ENCODE measurements at places on chromosomes 7 and 10.

DNA sequence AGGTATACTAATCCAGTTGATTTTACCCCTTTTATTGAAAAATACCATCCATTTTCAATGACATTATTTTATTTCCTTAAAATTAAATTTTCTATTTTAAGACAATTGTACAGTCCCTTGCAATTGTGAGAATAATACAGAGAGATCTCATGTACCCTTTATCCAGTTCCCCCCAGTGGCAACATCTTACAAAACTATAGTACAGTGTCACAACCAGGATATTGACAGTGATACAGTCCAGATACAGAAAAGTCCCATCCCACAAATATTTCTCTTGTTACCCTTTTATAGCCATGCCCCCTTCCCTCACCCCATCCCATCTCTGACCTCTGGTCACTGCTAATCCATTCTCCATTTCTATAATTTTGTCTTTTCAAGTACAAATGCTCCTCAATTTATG is 18.5 kb downstream of the ELFN1 start:
- DNase-seq, result no peak

DNA sequence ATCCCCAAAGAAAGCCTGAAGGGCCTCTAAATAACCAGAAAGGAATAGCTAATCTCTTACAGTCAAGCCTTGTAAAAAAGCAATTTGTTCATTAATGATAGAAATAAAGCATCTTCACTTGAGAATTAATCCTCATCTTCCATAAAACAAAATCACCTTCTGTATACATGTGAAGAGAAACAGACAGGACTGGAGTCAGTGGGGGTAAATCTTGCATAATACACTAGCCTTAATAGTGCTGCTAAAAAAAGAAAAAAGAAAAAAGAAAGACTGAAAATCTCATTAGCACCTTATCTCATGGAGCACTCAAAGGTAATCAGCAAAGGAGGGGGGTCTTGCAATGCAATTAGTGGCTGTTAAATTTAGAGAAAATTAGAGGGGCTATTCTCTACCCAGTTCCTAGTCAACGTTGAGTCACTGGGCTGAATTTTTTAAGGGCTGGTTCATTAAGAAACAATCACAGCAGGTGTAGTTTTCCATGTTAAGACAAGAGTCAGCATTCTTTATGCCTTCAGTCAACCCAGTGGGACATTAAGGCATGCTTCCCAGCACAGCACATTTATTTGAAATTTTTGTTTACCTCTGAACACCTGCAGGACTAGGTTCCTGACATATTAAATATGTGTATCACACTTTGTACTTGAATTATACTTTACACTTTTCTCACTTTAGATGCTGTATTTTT is 1455.7 kb upstream of the CELF2 start:
- no peak for DNase-seq

GRCh38 chr10:112539340-112539739 is 92.3 kb downstream of the VTI1A start:
- no peak for DNase-seq

DNA sequence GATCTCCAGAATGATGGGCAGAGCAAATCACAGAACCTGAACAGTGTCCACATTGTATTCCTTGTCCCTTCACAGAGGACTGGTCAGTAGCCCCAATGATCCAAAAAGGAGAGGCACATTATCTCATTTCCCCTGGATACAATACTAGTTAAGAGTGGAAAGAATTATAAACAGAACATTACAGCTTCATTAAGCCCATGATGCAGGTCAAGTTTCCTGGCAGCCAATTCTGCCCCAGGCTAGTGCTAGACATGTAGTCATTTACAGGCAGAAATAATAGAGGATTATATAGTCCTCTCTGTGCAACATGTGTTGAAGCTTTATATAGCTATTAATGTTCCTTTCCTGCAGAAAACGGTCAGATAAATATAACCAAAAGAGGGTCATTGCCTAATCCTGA is 124.3 kb upstream of the WNT16 start:
- no peak for DNase-seq

GRCh38 chr7:8136051-8136730 is 125.8 kb downstream of the ICA1 start:
- DNase-seq, result no peak

GRCh38 chr7:35571611-35572240 is 123.2 kb downstream of the HERPUD2 start:
- DNase-seq, result peak; percentile 29

DNA sequence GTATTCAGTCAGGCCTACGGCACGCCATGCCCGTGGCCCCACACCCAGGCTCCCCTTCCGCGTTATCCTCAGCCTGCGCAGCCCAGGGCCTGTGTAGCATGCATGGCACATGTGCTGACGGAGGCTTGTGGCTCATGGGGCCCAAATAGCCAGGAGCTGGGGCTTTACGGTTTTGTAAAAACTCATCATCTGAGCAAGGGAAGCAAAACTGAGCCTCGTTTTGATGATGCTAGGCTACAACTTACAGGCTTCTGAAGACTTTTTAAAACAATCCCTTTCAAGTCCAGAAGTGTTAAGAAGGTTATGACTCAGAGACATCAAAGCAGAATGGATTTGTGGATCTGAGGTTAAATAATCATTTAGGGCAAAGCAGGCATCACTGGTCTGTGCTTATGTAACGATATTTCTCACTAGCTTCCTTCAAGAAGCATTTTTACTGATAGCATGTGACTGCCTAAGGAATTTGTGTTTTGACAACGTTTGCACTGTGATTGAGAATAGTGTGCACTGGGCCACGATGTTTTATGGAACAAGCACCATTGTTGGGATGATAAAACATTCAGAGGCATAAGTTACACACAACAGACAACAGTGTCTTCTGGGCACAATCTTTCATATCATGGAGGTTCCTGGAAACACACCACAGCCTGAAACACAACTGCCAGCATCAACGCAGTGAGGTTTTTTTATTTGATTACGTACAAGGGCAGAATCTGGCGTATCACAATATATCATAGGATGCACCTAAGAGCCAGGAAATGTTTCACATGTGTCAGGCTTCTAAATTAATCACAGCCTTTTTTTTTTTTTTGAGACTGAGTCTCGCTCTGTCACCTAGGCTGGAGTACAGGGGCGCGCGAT is 274.3 kb downstream of the CCDC3 start:
- DNase-seq, result no peak

GRCh38 chr10:23314835-23315239 is 29.8 kb downstream of the C10orf67 start:
- DNase-seq, result peak; percentile 36

GRCh38 chr10:95295031-95295755 is 4.4 kb upstream of the PDLIM1 start:
- peak; percentile 78 for DNase-seq

DNA sequence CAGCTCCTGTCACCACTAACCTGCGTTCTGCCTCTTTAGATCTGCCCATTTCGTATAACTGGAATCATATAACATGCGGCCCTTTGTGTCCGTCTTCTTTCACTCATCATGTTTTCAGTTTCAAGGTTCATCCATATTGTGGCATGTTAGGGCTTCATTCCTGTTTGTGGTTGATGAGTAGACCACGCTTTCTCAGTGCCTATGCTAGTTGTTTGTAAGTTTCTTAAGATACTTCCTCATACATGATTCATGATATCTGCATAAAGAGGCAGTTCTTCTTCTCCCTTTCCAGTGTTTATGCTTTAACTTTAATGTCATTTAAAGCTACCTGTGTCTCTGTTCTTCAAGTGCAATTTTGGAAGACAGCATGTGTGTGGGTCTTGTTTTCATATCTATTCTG is 79.5 kb upstream of the FAM20C start:
- DNase-seq, result no peak

- no peak for DNase-seq
Measured at GRCh38 chr7:25361863-25362262, 133.6 kb upstream of the NPVF start.

DNA sequence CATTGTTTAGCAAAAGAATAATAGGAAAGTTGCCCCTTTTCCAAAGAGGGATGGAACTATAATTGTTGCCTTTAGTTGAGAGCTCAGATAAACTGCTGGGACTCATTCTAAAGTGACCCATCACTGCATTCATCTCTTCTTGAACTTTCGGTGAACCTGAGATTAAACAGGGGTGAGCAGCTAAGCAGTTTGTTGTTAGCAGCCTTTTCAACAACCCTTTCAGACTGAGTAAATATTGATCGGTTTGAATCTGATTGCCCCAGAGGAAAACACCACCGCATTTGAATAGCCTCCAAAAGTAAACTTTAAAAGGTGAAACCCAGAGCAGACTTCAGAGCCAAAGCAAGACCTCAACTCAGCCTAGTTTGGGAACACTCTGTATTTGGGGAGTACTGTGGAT is 4.7 kb downstream of the HOXA1 start:
- no peak for DNase-seq

DNA sequence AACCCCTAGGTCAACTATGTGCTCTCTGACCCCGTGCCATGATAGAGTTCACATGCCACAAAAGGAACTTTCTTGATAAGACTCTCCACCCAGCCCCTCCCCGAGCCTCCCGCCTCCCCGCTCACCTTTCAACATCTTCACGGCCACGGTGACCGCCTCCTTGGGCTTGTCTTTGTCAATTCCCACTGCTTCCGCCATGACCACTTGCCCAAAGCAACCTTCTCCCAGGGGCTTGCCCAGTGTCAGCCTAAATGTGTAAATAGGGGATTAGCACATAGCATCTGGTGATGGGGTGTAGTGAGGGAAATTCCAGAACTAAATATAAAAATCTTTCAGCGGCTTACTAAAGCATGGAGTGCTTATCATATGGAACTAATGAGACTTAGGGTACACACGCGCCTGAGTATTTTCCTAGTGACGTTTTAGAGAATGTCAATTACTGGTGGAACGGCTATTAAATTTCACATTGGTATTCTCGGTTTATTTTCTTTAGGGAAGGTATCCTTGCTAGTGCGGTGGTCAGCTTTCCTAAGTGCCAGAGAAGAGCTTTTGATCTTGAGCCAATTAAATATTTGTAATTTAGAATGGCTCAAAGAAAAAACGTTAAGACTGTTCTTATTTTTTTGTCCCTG is 97.4 kb downstream of the FGFR2 start:
- DNase-seq, result no peak

DNA sequence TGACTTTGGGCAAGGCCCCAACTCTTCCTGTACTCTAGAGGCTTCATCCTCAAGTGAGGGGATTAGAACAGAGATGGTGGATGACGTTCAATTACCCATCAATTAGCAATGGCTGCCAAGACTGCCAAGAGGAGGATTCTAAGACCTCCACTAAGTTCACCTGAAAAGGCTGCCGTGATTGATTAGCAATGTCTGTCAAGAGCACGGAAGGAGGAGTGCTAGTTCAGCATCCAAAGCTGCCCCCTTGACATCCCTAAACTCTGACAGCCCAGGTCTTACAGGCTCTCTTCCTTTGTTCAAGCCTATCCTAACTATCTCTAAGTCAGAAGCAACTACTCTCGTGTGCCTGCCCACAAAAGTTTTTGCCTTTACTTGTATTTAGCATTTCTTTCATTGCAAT is 68.4 kb downstream of the FAM53B start:
- no peak for DNase-seq

GRCh38 chr10:124494046-124494807 is 32.6 kb downstream of the LHPP start:
- no peak for DNase-seq

DNA sequence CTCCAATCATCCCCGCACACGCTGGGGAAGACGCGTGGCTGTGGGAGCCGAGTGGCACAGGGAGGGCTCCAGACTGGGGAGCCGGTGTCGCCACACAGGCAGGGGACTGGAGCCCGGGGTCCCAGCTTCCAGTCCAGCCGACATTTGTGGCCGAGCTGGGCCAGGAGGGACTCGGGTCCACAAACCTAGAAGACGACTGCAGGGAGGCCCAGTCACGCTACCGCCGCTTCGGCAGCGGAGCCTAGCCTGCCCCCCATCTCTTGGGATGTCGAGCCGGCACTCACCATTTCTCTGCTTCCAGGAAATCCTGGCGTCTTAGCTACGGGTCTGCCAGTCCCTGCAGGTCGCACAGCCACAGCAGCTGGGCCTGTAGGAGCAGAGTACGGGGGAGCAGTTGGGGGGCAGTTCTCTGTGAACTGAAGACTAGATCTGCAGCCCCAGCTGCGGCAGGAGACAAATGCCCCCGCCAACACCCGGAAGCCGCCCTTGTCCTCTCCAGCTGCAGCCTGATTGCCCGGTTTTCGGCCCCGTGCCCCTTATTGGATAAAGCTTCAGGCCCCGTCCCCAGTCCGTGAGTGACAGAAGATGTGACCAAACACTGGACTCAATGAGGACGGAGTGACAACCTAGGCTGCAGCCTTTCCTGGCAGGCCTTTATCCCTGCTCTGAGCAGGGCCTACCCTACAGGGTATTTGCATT is 270.7 kb downstream of the ZNF33B start:
- DNase-seq, result peak; percentile 75

- no peak for DNase-seq
Measured at GRCh38 chr10:68559841-68560185, 324 bp upstream of the TET1 start.

- no peak for DNase-seq
Measured at GRCh38 chr7:155338632-155339320, 41.1 kb downstream of the INSIG1 start.
